Sigmoid colon (tissue), 7 donors: ENCODE measurements at places on chromosomes 2 and 18. TPM values are rescaled to one million over a fixed set of nuclear protein-coding genes. Genes with fewer than 3 reads are reported as not detected.

- H3K4me3 ChIP-seq, result no peak overlapping the region
- no peaks in the 10 kb centered on the region for H3K27me3 ChIP-seq
- no peak for DNase-seq
- no peaks in the 10 kb centered on the region for H3K4me1 ChIP-seq
- H3K36me3 ChIP-seq, result no peaks in the 10 kb centered on the region
Measured at GRCh38 chr2:151976945-151977353, 121.9 kb downstream of the CACNB4 start.

Gene UGT1A5
- not detected for polyA plus RNA-seq

Gene CD8B2
- polyA plus RNA-seq, result under 0.01 TPM

- no peaks in the 10 kb centered on the region for H3K4me1 ChIP-seq
- no peak overlapping the region for H3K27ac ChIP-seq
- DNase-seq, result no peak
- no peaks in the 10 kb centered on the region for H3K36me3 ChIP-seq
Measured at GRCh38 chr2:145277922-145278321, 758.0 kb upstream of the ZEB2 start.

DNA sequence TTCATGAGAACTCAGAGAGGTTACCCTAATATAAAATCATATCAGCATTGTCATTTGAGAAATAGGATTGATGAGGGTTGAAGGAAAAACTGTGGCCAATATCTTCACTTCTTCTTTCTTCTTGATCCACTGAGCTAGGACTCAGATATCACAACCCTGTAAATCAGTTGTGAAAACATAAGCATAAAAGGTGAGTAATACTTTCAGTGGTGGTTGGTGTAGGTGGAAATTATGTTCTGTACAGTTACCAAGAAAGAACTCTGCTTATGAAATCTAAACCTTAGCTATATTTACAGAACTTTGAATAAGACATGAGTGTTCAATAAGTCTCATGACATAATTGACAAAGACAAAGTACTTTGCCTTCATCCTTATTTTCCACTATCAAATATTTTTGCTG lies 56.3 kb downstream of the PAX3 start:
- no peak overlapping the region for H3K4me3 ChIP-seq
- no peaks in the 10 kb centered on the region for H3K4me1 ChIP-seq
- H3K27ac ChIP-seq, result no peak overlapping the region
- H3K36me3 ChIP-seq, result no peaks in the 10 kb centered on the region

GRCh38 chr18:50340078-50340477 lies 34.8 kb upstream of the SKA1 start:
- H3K4me1 ChIP-seq, result no peaks in the 10 kb centered on the region
- H3K4me3 ChIP-seq, result no peak overlapping the region
- no peak overlapping the region for H3K27ac ChIP-seq

DNA sequence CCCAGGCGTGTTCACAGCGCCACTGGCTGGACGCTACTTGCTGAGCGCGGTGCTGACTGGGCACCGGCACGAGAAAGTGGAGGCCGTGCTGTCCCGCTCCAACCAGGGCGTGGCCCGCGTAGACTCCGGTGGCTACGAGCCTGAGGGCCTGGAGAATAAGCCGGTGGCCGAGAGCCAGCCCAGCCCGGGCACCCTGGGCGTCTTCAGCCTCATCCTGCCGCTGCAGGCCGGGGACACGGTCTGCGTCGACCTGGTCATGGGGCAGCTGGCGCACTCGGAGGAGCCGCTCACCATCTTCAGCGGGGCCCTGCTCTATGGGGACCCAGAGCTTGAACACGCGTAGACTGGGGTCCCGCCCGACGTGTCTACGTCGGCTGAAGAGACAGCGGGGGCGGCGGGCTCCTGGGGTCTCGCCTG lies 891 bp upstream of the KHK start:
- no peaks in the 10 kb centered on the region for H3K27me3 ChIP-seq
- DNase-seq, result peak; percentile 94
- H3K36me3 ChIP-seq, result peaks cover 24% of the 10 kb centered on the region
- H3K27ac ChIP-seq, result peak overlapping the region; percentile 94
- H3K4me1 ChIP-seq, result peaks cover 65% of the 10 kb centered on the region
- H3K4me3 ChIP-seq, result peak overlapping the region; percentile 58

Gene PLCD4
- not detected for polyA plus RNA-seq

DNA sequence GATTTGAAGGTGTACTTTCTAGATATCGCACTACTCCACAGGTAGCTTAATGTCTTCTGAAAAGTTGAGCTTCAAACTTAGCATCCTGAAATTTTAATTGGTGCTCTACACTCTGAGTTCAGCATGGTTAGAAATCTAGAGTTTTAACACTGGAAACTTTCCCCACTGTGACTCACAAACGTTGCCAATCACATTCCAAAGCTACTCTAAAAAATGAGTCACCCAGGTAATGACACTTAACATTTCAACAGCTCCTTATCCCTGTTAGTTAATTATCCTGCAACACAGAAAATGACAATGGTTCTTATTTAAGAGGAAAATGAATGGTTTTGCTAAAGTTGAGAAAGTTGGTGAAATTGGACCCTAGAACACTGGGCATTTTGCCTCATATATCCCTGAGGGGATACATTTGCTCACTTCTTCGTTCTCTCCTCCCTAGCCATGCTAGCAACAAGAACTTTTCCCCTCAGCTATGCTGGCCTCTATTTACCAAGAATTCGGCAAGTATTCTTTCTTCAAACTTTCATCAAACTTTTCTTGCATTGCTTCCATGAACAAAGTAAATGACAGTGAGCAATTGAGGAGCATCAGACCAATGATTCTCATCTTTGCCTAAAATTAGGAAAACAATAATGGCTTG lies 1024.1 kb upstream of the KLHL29 start:
- no peaks in the 10 kb centered on the region for H3K27me3 ChIP-seq
- no peak for DNase-seq
- H3K4me3 ChIP-seq, result no peak overlapping the region
- H3K36me3 ChIP-seq, result no peaks in the 10 kb centered on the region
- no peak overlapping the region for H3K27ac ChIP-seq

Gene TUBA3E
- 0.09 TPM for polyA plus RNA-seq

Gene NT5C1B
- polyA plus RNA-seq, result not detected

- H3K36me3 ChIP-seq, result peaks cover 11% of the 10 kb centered on the region
- no peaks in the 10 kb centered on the region for H3K27me3 ChIP-seq
- no peak for DNase-seq
- no peak overlapping the region for H3K4me3 ChIP-seq
- no peaks in the 10 kb centered on the region for H3K4me1 ChIP-seq
Measured at GRCh38 chr2:206011795-206012194, 74.2 kb downstream of the INO80D start.

Gene IL1B
- 6.0 TPM for polyA plus RNA-seq

- H3K4me1 ChIP-seq, result no peaks in the 10 kb centered on the region
- H3K27ac ChIP-seq, result no peak overlapping the region
- no peak for DNase-seq
- no peak overlapping the region for H3K4me3 ChIP-seq
- H3K36me3 ChIP-seq, result no peaks in the 10 kb centered on the region
Measured at GRCh38 chr2:17506736-17507616, 11.3 kb downstream of the RAD51AP2 start.

Gene ASPRV1
- 1.2 TPM for polyA plus RNA-seq

Gene DLGAP1
- 0.46 TPM for polyA plus RNA-seq

Gene RTP5
- not detected for polyA plus RNA-seq

Gene PPP1CB
- 136 TPM for polyA plus RNA-seq

Gene HRH4
- 0.01 TPM for polyA plus RNA-seq

Gene EFHD1
- polyA plus RNA-seq, result 3.3 TPM

DNA sequence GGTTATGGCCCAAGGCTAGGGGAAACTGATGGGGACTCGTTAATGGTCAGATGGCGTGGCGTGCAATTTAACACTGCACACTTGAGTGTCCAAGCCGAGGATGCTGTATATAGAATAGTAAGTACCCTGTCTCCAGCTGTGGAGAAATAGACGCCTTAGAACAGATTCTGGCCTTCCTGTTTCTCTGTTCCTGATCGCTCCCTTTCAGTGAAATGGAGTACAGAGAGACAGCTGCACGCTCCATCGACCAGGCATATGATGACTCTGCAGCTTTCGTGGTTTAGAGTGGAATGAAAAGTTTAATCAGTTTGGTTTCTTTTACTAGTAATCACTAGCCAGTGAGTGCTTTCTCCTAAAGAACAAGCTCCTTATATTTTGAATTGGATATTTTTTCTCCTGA lies 213.4 kb downstream of the NEDD4L start:
- no peaks in the 10 kb centered on the region for H3K4me1 ChIP-seq
- H3K4me3 ChIP-seq, result no peak overlapping the region
- DNase-seq, result no peak
- H3K36me3 ChIP-seq, result no peaks in the 10 kb centered on the region
- peak overlapping the region; percentile 77 for H3K27ac ChIP-seq

GRCh38 chr2:10909996-10910341 lies 1.8 kb upstream of the KCNF1 start:
- H3K27ac ChIP-seq, result no peak overlapping the region
- H3K36me3 ChIP-seq, result no peaks in the 10 kb centered on the region
- peaks cover 15% of the 10 kb centered on the region for H3K4me1 ChIP-seq
- DNase-seq, result no peak
- H3K4me3 ChIP-seq, result no peak overlapping the region

- H3K27ac ChIP-seq, result peak overlapping the region; percentile 15
- H3K36me3 ChIP-seq, result no peaks in the 10 kb centered on the region
- H3K4me1 ChIP-seq, result no peaks in the 10 kb centered on the region
- no peaks in the 10 kb centered on the region for H3K27me3 ChIP-seq
- no peak overlapping the region for H3K4me3 ChIP-seq
Measured at GRCh38 chr18:8501044-8501443, 108.2 kb upstream of the RAB12 start.

- H3K4me3 ChIP-seq, result peak overlapping the region; percentile 44
- peak overlapping the region; percentile 63 for H3K27ac ChIP-seq
- peak; percentile 84 for DNase-seq
- H3K27me3 ChIP-seq, result no peaks in the 10 kb centered on the region
- H3K36me3 ChIP-seq, result no peaks in the 10 kb centered on the region
Measured at GRCh38 chr2:30225131-30225762, 6.1 kb upstream of the LBH start.

Gene GATA6
- polyA plus RNA-seq, result 12.8 TPM

DNA sequence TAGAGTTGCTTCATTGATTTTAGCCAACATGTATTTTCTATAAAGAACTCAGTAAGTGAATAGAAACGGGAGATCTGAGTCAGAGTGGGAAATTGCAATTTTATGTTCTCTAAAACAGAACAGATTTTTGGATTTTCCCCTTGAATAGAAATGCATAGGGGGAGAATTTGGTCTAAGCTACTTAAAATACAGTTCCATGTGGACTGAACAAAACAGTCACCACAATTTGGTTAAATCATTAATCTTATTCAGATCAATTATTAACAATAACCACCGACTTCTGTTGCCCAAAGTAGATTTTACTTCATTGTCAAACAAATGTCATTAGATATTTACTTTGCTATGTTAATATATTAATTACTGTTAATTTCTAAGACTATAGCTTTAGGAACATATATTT lies 107.7 kb downstream of the SCG2 start:
- H3K4me3 ChIP-seq, result no peak overlapping the region
- H3K27me3 ChIP-seq, result no peaks in the 10 kb centered on the region
- no peak for DNase-seq
- no peaks in the 10 kb centered on the region for H3K36me3 ChIP-seq
- no peak overlapping the region for H3K27ac ChIP-seq

DNA sequence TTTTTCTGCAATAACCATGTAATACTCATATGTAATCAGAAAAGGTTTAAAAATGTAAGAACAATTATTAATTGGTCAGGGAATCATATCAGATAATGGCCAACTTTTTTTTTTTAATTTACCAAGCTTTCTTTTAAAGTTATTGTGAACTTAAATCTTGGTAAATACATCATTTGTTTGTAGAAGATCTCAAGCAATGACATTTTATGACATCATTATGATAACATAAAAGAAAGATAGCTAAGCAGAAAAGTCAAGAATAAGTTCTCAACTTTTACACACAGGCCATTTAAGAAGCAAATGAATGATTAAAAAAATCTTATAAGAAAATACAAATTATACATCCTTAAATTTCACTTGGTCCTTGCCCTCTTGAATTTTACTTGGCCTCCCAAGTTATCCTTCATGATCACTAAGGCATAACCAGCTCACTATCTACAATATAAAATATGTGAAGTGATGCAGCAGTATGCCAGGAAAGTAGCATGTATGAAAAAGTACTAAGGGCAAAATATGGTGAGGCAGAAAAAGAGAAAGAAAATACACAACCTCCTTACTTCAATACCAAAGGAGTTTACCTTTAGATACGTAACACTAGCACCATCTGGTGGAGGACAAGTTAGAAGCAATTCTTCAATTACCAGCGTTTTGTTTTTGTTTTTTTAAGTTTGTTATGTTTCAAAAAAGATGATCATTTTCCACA lies 116.6 kb downstream of the SRBD1 start:
- no peaks in the 10 kb centered on the region for H3K4me1 ChIP-seq
- no peak overlapping the region for H3K4me3 ChIP-seq
- H3K27me3 ChIP-seq, result no peaks in the 10 kb centered on the region
- no peaks in the 10 kb centered on the region for H3K36me3 ChIP-seq
- no peak overlapping the region for H3K27ac ChIP-seq

Gene ONECUT2
- polyA plus RNA-seq, result 0.03 TPM

Gene BOLL
- not detected for polyA plus RNA-seq

DNA sequence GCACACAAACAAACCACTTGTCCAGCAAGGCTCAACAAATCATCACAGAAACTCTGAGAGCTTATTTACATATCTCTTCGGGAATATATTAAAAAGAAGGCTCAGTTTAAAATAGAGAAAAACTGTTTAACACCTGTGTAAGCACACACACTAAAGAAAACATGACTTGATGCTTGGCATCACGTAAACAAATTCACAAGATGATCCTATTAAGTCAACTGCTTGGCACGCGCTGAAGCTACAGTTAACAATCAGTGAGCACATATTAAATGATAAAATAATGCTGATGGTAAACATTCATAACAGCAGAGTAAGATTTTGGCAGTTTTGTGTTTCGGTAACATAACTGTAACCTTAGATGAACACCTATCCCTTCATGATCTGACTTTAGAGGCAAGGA lies 4.3 kb upstream of the HES6 start:
- no peak for DNase-seq
- no peaks in the 10 kb centered on the region for H3K27me3 ChIP-seq
- H3K4me3 ChIP-seq, result no peak overlapping the region
- H3K36me3 ChIP-seq, result peaks cover 5% of the 10 kb centered on the region

GRCh38 chr2:8525582-8526402 lies 156.1 kb upstream of the ID2 start:
- H3K27ac ChIP-seq, result no peak overlapping the region
- H3K4me3 ChIP-seq, result no peak overlapping the region
- no peaks in the 10 kb centered on the region for H3K36me3 ChIP-seq
- no peaks in the 10 kb centered on the region for H3K4me1 ChIP-seq
- H3K27me3 ChIP-seq, result no peaks in the 10 kb centered on the region
- DNase-seq, result peak; percentile 88

Gene GAL3ST2
- polyA plus RNA-seq, result 4.2 TPM

DNA sequence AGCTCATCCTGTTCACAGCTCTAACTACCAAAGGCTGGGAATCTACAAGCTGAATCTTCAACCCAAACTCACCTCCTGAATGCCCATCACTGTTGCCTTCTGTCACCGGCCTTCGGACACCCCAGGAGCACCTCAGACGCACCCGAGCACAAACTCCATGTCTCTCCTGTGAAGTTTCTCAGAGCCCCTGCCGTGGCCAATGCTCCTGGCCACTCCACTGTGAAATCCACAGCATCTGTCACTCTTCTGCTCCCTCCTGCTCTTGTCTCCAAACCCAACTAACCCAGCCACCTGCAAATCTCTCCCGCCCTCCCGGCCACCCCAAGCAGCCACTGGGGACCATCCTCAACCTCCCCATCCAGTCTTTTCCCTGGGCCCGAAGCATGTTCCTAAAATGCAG lies 457.9 kb upstream of the SALL3 start:
- DNase-seq, result no peak
- no peaks in the 10 kb centered on the region for H3K36me3 ChIP-seq
- no peaks in the 10 kb centered on the region for H3K27me3 ChIP-seq
- H3K4me1 ChIP-seq, result no peaks in the 10 kb centered on the region
- H3K4me3 ChIP-seq, result no peak overlapping the region
- H3K27ac ChIP-seq, result no peak overlapping the region
